Activated CD8-positive, alpha-beta memory T cell treated with anti-CD3 and anti-CD28 coated beads for 36 hours (primary cell): ENCODE measurements at places on chromosomes 2 and 18. TPM values are rescaled to one million over a fixed set of nuclear protein-coding genes. Genes with fewer than 3 reads are reported as not detected.

Gene UGT1A4
- not detected for total RNA-seq

Gene IHH
- not detected for total RNA-seq

Gene TMEM185B
- 32.0 TPM for total RNA-seq

Gene TFCP2L1
- 0.13 TPM for total RNA-seq

Gene FBXO11
- total RNA-seq = 36.8 TPM

Gene CYS1
- 0.15 TPM for total RNA-seq

Gene EPAS1
- total RNA-seq = 6.8 TPM

Gene SIX3
- total RNA-seq = 0.08 TPM

Gene RNF138
- 84.7 TPM for total RNA-seq

Gene RUFY4
- not detected for total RNA-seq

Gene EML6
- 0.89 TPM for total RNA-seq

Gene MGAT5
- 45.3 TPM for total RNA-seq

Gene DES
- not detected for total RNA-seq

Gene GNLY
- total RNA-seq = 22.1 TPM

Gene CD28
- total RNA-seq = 70.0 TPM

Gene TMEM163
- 0.10 TPM for total RNA-seq

Gene CDH19
- total RNA-seq = not detected

Gene COX7A2L
- 105 TPM for total RNA-seq

Gene IL36RN
- not detected for total RNA-seq

Gene VWC2L
- not detected for total RNA-seq
